ENCODE measurements at places on chromosomes 3 and 15.

DNA sequence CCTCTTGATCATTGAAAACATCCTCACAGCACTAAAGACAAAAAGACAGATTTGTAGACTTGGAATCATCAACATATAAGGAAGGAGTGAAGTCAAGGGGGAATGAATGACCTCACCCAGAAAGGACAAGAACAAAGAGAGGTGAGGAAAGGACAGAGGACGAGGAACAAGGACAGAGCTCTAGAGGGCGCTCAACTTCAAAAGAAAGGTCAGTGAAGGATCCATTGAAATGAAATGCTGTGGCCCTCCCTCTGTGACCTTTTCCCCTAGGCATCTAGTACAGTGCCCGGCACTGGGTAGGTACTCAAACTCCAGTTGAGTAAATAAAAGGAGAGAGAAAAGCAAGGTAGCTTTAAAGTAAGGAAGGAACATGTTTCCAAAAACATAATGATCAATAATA lies 2.6 kb downstream of the ATP8B4 start:
- H3K27me3 ChIP-seq: peaks cover 14% of the 10 kb centered on the region
- peak; percentile 51 for DNase-seq
- peaks cover 2% of the 10 kb centered on the region for H3K36me3 ChIP-seq
- H3K27ac ChIP-seq: peak overlapping the region; percentile 80
- peak overlapping the region; percentile 29 for H3K4me3 ChIP-seq

DNA sequence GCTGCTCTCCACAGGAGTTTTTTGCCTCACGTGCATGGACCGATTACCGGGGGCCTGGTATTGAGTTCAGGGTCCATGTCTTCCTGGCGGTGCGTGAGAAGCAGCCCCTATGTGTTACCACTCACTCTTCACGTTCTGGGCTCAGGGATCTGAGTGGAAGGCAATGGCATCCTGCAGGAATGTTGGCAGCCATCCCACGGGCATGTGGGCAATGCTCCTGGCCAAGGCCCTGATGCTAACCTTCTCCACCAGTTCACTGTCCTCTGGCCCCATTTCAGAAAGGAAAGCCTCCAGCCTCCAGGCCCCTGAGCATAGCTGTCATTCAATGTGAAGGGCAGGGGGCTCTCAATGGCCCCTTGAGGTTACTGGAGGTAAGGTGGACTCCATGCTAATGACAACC lies 43.0 kb upstream of the KY start:
- H3K27ac ChIP-seq: no peak overlapping the region
- no peaks in the 10 kb centered on the region for H3K36me3 ChIP-seq
- H3K4me1 ChIP-seq: no peaks in the 10 kb centered on the region
- DNase-seq: no peak
- no peak overlapping the region for H3K4me3 ChIP-seq

DNA sequence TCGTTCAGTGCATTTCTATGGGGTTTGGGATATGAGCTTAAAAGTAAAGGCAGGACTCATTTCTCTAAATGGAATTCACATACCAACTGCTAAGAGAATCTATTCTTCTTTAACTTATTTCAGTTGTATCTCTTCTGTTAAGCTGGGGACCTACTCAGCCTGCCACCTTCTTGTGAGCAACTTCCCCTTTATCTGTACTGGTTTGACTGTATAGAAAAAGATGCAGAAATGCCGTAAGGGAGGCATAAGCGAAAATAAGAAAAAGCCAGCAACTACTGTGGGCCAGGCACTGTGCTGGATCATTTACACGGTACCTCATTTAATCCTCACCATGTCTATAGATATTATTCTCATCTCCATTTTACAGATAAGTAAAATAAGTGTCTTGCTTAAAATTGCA lies 38.4 kb downstream of the RBMS3 start:
- no peak overlapping the region for H3K4me3 ChIP-seq
- no peaks in the 10 kb centered on the region for H3K36me3 ChIP-seq
- no peaks in the 10 kb centered on the region for H3K4me1 ChIP-seq

- no peak overlapping the region for H3K27ac ChIP-seq
- peaks cover 7% of the 10 kb centered on the region for H3K36me3 ChIP-seq
- H3K27me3 ChIP-seq: no peaks in the 10 kb centered on the region
These were observed 129.8 kb downstream of the PPM1L start for GRCh38 chr3:160885791-160886286.

- no peaks in the 10 kb centered on the region for H3K4me1 ChIP-seq
- no peaks in the 10 kb centered on the region for H3K27me3 ChIP-seq
- H3K27ac ChIP-seq: no peak overlapping the region
These were observed 117.9 kb upstream of the PTX3 start for GRCh38 chr3:157318639-157319288.

DNA sequence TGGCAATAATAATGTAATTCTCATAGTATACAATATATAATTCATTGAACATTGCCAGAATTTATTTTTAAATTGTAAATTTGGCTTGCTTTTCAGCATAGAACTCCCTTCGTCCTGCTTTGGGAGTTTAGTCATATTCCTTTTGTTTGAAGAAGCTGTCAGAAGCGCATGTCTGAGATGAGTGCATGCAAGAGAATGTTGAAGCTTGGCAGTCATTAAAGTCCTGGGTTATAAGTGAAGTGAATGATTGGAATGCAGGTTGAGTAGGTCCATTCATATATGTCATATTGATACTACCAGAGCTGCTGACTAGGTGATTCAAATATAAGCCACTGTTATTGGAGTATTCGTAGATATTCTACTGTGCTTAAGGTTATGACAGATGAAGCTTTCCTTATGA lies 243.6 kb upstream of the MDFIC2 start:
- H3K27me3 ChIP-seq: no peaks in the 10 kb centered on the region
- no peak overlapping the region for H3K27ac ChIP-seq
- no peak for DNase-seq

DNA sequence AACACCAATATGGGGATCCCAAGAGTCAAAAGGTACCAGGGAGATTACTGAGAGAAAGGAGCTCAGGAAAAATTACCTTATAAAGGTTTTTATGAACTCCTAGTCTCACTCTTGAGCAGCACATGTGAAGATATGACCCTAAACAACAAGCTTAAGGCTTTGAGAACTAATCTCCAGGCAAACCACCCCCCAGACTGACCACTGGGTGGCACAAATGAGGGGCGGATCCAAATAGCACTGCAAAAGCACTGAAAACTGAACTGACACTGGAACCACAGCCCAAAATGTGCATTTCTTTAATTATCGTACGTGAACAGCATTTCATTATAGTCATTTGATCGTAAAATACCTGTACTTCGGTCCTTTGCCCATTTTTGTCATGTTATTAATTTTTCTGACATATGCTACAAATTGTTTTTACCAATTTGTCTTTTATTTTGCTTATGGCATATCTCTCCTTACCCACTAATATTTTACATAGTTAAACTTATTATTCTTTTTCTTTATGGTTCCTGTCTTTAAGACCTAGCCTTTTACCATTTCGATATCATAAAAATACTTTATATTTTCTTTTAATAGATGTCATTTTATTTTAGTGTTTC lies 31.5 kb upstream of the TFDP2 start:
- H3K4me1 ChIP-seq: no peaks in the 10 kb centered on the region
- DNase-seq: peak; percentile 12
- no peaks in the 10 kb centered on the region for H3K27me3 ChIP-seq
- no peak overlapping the region for H3K27ac ChIP-seq
- H3K4me3 ChIP-seq: no peak overlapping the region
- H3K36me3 ChIP-seq: no peaks in the 10 kb centered on the region

DNA sequence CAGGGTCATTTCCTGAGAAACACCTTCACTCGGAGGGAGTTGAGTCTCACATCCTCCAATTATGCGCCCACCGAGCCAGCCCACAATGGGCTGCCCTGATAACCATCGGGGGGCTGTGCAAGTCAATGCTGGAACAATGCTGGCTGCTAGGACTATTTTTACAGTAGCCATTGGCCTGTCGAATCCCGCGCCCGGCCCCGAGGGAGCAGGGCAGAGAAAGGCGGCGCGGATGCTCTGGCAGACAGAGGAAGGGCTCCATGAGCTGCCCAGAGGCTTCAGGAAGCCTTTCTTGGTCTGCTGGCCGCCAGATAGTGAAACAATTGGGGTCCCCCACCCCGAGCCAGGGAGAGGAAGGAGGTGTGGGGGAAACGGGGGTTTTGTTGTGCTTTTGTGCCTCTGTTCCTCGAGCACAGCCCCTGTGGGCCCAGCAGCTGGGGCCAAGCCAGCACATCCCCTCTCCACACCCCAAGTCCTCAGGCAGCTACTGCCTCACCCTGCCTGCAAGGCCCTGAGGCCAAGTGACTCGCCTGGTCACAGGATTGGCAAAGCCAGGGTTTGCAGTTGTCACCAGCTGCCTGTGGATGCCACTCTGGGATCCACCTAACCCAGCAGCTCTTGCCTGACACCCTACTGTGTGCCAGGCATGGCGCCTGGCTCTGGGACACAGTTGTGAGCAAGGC lies 39.0 kb downstream of the SLC6A6 start:
- no peak for DNase-seq
- H3K4me1 ChIP-seq: peaks cover 20% of the 10 kb centered on the region
- H3K4me3 ChIP-seq: no peak overlapping the region

DNA sequence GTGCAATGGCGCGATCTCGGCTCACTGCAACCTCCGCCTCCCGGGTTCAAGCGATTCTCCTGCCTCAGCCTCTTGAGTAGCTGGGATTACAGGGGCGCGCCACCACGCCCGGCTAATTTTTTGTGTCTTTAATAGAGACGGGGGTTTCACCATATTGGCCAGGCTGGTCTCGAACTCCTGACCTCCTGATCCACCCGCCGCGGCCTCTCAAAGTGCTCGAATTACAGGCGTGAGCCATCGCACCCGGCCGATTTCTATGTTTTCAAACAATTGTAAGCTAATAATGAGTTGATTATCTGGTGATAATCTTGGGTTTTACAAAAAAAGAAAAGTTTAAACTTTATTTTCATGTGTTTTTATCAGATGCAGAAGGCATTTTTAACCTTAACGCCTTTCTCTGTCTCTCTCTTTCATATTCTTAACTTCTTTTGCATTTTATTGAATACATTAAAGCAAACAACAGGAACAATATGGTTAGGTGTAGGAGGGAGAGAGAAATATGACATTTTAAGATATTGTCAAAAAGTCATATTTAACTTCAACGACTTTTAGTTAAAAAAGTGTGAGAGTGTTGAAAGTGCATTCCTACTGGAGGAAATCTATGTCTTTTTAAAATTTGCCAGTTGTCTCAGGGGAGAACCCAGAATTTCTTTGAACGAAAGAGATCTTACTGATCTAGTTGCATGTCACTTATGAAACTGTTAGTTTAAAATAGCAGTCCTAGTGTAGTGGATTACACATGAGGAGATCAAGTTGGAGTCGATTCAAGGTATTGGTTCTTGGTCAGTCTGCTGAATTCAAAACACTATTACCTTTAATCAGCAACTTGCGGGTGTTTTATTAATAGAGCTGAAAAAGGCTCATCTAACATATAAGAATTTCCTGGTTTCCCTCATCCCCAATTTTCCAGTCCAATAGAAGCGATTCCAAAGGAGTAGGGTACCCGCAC lies 3.4 kb upstream of the MEIS2 start:
- no peak for DNase-seq
- no peak overlapping the region for H3K4me3 ChIP-seq
- H3K27ac ChIP-seq: peak overlapping the region; percentile 68
- peaks cover 28% of the 10 kb centered on the region for H3K4me1 ChIP-seq
- peaks cover 15% of the 10 kb centered on the region for H3K36me3 ChIP-seq
- peaks cover 89% of the 10 kb centered on the region for H3K27me3 ChIP-seq

DNA sequence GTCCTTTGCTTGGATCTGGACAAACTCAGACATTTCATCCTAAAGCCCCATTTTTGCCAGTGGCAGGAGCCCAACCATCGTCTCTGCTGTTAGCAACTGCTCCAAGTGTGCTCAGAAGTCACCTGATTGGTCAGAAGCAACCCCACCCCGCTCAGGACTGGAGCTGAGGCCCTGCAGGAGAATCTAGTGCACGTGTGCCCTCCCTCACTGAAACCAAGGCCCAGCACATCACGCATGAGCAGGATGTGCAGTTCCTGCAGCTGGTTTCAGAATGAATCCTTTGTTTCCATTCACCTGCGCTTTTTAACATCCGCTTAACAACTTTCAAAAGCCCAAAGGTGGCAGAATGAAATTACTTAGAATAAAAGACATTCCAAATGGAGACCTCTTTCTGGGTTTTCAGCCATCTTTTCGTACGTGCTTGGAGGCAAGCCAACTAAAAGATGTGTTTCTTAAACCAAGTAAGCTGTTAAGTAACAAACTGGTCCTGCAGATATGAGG lies 81.2 kb downstream of the SRGAP3 start:
- no peaks in the 10 kb centered on the region for H3K36me3 ChIP-seq
- H3K4me1 ChIP-seq: no peaks in the 10 kb centered on the region
- peak overlapping the region; percentile 11 for H3K4me3 ChIP-seq
- DNase-seq: peak; percentile 67
- no peaks in the 10 kb centered on the region for H3K27me3 ChIP-seq
- no peak overlapping the region for H3K27ac ChIP-seq

- H3K27ac ChIP-seq: no peak overlapping the region
- H3K4me3 ChIP-seq: no peak overlapping the region
- H3K27me3 ChIP-seq: no peaks in the 10 kb centered on the region
These were observed 401.7 kb downstream of the OXSM start for GRCh38 chr3:26191556-26191955.

DNA sequence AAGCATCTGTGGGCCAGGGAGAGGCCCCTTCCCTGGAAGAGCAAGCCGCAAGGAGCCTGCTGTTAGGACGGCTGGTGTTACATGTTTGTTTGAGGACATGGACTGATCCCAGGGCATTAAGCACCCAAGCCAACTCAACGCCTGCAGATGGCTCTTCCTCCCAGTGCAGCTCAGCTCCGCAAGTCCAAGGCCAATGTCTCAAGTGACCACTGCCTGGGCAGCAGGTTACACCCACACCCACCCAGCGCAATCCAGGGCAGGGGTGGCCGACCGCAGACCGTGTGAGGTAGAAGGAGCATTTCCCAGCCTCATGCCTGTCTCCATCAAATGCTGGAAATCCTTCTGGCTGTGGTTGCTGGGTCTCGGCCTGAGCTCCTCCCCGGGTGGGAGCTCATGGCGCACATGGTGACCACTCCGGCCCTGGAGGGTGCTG lies 14.5 kb downstream of the GP5 start:
- H3K27me3 ChIP-seq: no peaks in the 10 kb centered on the region
- no peaks in the 10 kb centered on the region for H3K4me1 ChIP-seq
- H3K36me3 ChIP-seq: peaks cover 3% of the 10 kb centered on the region
- no peak overlapping the region for H3K4me3 ChIP-seq
- H3K27ac ChIP-seq: no peak overlapping the region
- DNase-seq: no peak

GRCh38 chr15:33126559-33127290 lies 67.8 kb downstream of the FMN1 start:
- H3K27me3 ChIP-seq: no peaks in the 10 kb centered on the region
- H3K4me1 ChIP-seq: peaks cover 35% of the 10 kb centered on the region
- peaks cover 4% of the 10 kb centered on the region for H3K36me3 ChIP-seq
- no peak overlapping the region for H3K27ac ChIP-seq
- H3K4me3 ChIP-seq: peak overlapping the region; percentile 37
- DNase-seq: peak; percentile 57

DNA sequence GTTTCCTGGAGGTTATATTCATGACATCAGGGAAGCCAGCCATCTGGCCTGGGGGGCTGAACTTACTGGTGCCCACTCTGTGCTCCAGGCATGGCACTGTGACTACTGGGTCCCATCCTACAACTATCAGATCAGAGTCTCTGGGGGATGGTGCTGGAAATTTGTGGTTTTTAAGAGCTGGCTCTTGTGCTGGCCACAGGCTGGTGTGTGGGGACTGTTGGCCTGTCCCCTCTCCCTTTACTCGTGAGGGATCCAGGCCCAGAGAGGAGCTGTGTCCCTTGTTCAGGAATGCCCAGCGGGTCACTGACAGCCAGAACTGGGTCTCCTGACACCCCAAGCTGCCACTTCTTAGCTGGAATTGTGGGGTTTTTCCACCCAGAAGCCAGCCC lies 44.5 kb upstream of the SEC22A start:
- DNase-seq: no peak
- H3K36me3 ChIP-seq: peaks cover 2% of the 10 kb centered on the region
- no peaks in the 10 kb centered on the region for H3K27me3 ChIP-seq

- H3K27ac ChIP-seq: no peak overlapping the region
- no peaks in the 10 kb centered on the region for H3K4me1 ChIP-seq
- no peak for DNase-seq
- H3K36me3 ChIP-seq: no peaks in the 10 kb centered on the region
- no peak overlapping the region for H3K4me3 ChIP-seq
These were observed 98.2 kb downstream of the PLXNA1 start for GRCh38 chr3:127081001-127081720.
